ENCODE measurements at places on chromosomes 5 and 9.

- DNase-seq, result no peak
Observed at GRCh38 chr5:63439537-63439936, 522.7 kb downstream of the HTR1A start.

GRCh38 chr9:89528540-89528939, 30.6 kb upstream of the SEMA4D start:
- DNase-seq, result no peak

- DNase-seq, result no peak
Observed at GRCh38 chr5:89241186-89241585, 358.2 kb upstream of the MEF2C start.

GRCh38 chr9:93807166-93808074, 147.7 kb downstream of the BARX1 start:
- DNase-seq, result no peak

GRCh38 chr9:86315078-86315477, 32.7 kb upstream of the ISCA1 start:
- no peak for DNase-seq

GRCh38 chr9:7489036-7489435, 310.5 kb downstream of the DMAC1 start:
- peak; percentile 38 for DNase-seq

DNA sequence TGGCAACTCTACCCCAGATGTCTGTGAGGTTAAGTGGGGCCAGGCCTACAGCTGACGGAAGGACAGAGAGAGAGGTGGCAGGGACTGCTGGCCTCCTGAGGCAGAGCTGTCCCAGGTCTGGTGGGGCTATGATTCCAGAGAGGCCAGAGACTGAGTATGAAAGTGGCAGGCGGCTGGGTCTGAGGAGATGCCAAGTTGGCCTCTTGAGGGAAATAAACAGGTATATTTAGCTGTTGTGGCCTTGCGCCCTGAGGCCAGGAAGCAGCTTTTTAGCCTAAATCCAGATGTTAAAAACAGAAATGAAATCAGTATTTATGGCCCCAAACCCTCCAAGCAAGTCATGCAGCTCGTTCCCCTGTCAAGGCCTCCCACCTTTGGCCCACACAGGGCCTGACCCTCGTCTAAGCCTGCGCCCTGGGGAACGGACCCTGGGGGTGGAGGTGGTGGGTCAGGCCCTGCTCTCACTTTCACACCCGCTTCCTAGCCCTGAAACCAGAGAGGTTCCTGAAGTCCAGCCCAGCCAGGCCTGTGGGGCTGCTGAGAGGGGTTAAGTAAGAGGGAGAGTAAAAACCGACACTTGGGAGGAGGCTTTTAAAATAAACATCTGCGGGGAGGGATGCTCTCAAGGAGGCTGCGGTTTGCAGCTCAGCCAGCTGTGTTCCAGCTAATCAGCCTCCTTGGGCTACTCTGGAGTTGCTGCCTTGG, 18.7 kb downstream of the PCDHGC5 start:
- DNase-seq, result no peak

DNA sequence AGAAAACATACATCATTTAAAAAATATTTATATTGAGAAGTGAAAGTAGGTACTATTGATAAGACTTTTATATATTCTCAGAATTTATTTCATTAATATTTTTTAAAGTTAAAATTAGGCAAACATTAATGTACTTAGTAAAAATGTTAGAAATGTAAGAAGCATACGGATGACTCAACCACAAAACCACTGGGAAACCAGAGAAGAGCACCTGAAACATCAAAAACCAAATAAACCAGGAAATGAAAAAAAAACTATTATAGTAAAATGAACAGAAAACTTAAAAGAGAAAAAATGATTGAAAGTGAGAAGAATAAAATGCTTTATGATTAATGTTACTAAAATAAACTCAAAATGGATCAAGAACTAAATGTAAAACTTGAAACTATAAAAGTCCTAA, 233.2 kb upstream of the DAB2 start:
- DNase-seq, result no peak

- no peak for DNase-seq
Observed at GRCh38 chr5:163079618-163080017, 357.8 kb upstream of the CCNG1 start.

GRCh38 chr9:85298499-85298898, 443.3 kb downstream of the AGTPBP1 start:
- DNase-seq, result no peak

- DNase-seq, result no peak
Observed at GRCh38 chr5:135642488-135642870, 63.7 kb upstream of the CXCL14 start.

- DNase-seq, result peak; percentile 45
Observed at GRCh38 chr5:142013734-142014521, 1.1 kb upstream of the GNPDA1 start.

DNA sequence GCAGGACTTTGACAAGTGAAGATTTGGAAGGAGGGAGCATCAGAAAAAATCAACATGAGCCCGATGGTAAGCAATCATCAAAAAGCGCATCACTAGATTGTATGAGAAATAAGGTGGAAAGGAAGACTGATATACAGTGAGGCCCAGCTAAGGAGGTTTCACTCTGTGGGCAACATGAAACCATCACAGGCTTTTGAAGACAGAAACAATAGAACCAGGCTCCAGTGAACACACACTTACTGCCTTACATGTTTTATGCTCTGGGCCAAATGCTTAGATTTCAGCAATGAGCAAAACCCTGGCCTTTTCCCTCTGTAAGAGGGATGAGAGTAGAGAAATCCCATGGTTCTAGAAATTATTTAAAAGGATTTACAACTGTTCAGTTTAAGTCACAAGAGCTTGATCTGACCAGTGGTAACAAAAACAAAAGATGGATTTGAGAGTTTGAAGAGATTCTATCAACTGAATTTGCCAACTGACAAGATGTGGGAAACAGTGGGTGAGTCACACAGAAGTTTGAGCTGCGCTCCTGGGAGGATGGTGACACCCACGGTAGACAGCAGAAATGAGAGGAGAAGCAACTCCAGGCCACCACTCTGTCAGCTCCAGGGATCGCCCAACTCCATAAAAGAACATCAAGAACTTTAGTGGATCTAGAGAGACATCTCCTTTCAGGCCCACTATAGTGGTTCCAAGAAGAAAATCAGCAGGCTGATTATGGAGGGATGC, 261.8 kb downstream of the MCTP1 start:
- no peak for DNase-seq

DNA sequence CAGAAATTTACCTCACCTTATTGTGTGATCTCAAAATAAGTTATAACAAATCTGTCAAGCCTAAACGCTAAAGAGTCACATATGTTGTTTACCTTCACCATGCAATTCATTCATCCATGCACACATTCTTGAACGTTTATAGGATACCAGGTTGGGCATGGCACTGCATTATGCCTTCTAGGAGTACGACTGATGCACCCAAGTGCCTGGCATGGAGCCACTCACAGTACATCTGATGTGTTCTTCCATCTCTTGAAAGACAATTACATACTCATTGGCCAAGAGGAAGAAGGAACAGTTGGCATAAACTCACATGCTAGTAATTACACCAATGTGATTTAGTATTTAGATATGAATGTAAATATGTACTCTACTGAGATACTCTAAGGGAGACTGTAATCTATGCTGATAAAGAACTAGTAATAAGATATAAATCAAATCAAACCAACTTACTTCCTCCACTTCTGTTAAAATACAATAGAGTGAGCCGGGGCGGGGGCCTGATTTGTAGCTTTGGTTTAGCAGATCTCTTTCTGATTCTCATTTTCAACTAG, 90.7 kb downstream of the LPAR1 start:
- DNase-seq, result no peak

Measured in transverse colon (tissue), 4 donors.